ENCODE measurements at places on chromosomes 3 and 15.

DNA sequence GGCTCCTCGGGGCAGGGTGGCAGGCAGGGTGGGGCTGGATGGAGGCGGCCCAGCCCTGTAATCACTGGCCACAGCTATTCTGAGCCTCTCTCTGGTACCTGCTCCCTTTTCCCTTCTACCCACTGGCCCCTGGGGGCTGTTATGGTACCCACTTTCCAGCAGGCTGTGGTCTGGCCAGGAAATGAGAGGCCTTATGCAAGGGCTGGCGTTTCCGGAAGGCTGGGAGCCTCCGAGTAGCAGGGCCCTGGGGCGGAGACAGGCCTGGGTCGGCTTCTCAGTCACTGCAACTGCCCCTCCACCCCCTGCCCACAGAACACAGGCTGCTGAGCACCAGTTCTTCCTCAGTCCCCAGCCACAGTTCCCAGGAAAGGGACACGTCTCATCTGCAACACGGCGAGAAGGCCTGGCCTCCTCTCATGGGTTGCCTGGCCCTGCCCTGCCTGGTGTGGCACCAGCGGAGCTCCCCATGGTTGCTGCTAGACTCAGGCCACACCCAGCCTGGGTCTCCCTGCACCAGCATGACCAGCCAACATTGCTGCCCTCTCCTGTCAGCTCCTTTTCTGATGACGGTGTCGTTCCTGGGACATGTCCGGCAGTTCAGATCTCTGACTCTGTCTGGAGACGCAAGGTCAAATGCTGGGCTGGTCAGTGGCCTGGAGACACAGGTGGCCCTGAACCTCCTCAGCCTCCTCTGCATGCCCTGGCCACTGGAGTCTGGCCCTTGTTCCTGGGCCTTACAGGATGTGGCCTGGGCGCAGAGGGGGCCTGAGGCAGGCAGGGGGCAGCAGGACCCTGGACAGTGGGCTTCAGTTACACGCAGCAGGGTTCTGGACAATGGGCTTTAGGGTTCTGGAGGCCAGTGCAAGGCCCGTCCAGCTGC, 6.5 kb downstream of the CHST13 start:
- DNase-seq, result no peak

- DNase-seq, result peak; percentile 10
These were observed 498.7 kb downstream of the EPHA3 start for GRCh38 chr3:89606151-89606550.

DNA sequence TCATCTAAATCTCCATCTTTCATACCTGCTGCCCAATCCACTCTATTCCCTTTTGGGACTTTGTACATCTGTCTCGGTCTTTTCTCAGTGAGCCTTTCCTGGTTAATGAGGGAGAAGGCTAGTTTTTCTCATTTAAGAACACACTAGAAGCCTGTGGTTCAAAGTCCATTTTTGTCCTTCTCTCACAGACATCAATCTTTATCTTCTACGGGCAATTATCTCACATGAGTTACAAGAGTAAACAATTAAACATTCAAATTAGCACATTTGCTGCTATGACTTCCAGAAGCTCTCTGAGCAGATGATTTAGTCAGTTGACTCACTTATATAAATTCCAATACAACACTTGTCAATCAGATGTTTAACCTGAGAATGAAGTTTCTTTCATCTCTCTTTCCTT, 49.3 kb upstream of the KBTBD8 start:
- no peak for DNase-seq

DNA sequence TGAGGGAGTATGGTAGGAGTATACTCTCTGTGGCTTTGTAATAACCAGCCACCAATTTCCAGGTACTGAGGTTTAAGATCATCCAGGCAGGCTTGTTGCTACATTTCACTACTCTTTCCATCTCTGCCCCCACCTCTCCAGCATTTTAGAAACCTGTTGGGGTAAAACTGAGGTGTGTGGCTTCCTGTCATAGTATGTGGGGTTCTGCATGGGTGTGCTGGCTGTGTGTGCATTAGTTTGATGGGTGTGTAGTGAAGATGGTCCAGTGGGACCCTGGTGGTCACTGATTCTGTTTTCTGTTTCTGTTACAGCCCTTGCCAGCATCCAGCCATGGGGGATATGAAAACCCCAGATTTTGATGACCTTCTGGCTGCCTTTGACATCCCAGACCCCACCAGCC, 34.0 kb downstream of the ZNF592 start:
- DNase-seq, result no peak

- no peak for DNase-seq
These were observed 141.6 kb upstream of the MEF2A start for GRCh38 chr15:99424131-99424571.

GRCh38 chr3:72998466-72998865, 1.9 kb downstream of the PPP4R2 start:
- no peak for DNase-seq

- DNase-seq, result no peak
These were observed 62.7 kb downstream of the EEFSEC start for GRCh38 chr3:128215800-128216495.

DNA sequence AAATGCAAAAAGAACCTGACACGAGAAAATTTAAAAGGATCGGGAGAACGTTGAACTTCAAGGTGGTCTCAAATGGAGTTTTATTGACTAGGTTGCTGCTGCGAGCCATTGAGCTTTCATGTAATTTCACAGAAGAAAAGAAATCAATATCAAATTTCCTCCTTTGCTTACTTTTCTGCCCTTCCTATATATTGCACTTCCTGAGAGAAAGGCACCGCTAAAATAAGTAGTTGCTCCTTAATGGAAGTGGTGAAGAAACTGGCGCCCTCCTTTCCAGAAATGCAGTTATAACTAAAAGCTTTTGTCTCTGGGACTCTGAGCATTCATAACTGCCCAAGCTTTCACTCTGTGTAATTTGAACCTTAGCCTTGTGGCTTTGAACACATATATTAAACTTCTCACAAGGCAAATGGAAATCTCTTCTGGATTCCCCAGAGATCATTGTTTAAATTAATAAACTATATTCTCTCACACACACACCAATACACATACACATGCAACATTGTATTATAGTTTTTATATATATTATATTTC, 13.4 kb downstream of the EID1 start:
- DNase-seq, result no peak

GRCh38 chr3:194329583-194329965, 21.6 kb downstream of the CPN2 start:
- DNase-seq, result no peak

- DNase-seq, result no peak
These were observed 291.8 kb downstream of the GAP43 start for GRCh38 chr3:115915061-115915460.

- DNase-seq, result no peak
These were observed 234.9 kb upstream of the TPM1 start for GRCh38 chr15:62807539-62808130.

- no peak for DNase-seq
These were observed 19.6 kb downstream of the EFCC1 start for GRCh38 chr3:129020691-129021090.

GRCh38 chr3:42608581-42608980, 8.1 kb downstream of the NKTR start:
- peak; percentile 47 for DNase-seq

- DNase-seq, result peak; percentile 98
These were observed 77.3 kb upstream of the MAGI1 start for GRCh38 chr3:66115858-66116654.

GRCh38 chr3:45642731-45643152, 46.5 kb upstream of the SACM1L start:
- peak; percentile 46 for DNase-seq

- no peak for DNase-seq
These were observed 56.0 kb downstream of the RAB11A start for GRCh38 chr15:65925338-65925737.

GRCh38 chr3:144843099-144843498, 871.5 kb downstream of the DIPK2A start:
- DNase-seq, result no peak

- DNase-seq, result no peak
These were observed 35.9 kb upstream of the CTNNB1 start for GRCh38 chr3:41163421-41163820.

DNA sequence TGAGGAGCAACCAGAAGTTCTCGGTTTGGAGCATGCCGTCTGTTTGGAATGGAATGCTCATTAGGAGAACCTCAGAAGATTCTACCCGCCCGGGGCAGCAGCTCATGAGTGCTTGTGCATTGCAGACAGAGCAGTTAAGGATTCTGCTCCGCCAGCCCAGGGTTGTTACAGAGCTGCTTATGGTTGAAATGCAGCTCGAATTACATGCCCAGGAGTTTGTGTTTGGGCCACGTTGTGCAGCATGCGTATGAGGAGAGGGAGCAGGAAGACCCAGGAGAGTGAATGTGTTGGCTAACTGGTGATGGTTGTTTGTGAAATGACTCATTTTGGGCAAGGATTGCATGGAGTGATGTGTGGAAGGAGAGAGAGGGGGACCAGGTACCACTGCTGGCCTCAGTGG, 9.0 kb downstream of the FGD5 start:
- no peak for DNase-seq

- DNase-seq, result peak; percentile 49
These were observed 80.3 kb upstream of the FLNB start for GRCh38 chr3:57927916-57928315.

GRCh38 chr15:26525096-26525495, 247.8 kb downstream of the GABRB3 start:
- no peak for DNase-seq

- no peak for DNase-seq
These were observed 51.0 kb downstream of the DPPA2 start for GRCh38 chr3:109265295-109265694.

DNA sequence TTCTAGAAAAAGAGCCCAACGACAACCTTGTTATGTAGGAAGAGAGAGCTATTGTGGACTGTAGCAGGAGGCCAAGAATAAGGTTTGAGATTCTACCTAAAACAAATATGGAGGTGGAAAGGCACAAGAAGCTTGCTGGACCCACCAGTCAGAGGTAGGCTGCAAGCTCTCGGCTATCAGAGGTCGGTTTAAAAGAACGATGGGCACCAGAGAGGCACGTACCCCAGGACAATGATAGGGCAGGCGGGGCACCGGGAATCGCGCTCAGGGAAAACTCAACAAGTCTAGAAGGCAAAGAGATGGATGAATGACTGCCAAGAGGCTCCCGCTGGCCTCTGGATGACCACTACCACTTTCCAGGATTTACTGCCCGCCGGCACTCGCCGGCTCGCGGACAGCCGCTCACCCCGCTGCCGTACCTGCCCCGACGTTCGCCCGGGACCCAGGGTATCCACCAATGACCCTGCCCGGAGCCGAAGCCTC, 1.1 kb downstream of the HDGFL3 start:
- DNase-seq, result peak; percentile 43

DNA sequence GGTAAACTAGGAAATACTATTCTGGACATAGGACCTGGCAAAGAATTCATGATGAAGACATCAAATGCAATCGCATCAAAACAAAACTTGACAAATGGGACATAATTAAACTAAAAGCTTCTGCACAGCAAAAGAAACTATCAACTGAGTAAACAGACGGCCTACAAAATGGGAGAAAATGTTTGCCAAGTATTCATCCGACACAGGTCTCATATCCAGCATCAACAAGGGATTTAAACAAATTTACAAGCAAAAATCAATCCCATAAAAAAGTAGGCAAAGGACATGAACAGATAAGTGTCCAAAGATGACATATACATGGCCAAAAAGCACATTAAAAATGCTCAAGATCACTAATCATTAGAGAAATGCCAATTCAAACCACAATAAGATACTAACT, 1088.9 kb downstream of the NAALADL2 start:
- no peak for DNase-seq

GRCh38 chr3:172692751-172693338, 18.0 kb downstream of the NCEH1 start:
- no peak for DNase-seq

GRCh38 chr3:70273492-70273891, 38.9 kb downstream of the MDFIC2 start:
- DNase-seq, result peak; percentile 10

- no peak for DNase-seq
These were observed 246.9 kb downstream of the ZIC1 start for GRCh38 chr3:147656023-147656422.

- peak; percentile 60 for DNase-seq
These were observed 3.3 kb downstream of the ANKRD63 start for GRCh38 chr15:40279437-40280141.

DNA sequence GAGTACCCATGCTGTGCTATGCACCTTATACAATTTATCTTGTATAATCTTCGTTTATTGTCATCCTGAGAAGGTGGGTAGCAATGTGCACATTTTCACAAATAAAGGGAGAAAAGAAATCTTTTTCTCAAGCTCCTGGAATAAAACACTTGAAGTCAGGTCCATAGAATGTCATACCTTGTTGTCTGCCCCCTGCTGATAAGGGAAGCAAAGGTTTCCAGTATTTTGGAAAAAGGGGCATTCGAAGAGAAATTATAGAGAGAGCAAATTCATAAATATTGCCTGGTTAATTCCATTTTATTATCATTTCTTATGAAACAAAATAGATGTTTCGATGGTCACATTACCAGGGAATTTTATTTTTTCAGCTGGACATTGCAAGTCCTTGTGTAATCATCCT, 277.8 kb downstream of the RAP2B start:
- DNase-seq, result no peak

DNA sequence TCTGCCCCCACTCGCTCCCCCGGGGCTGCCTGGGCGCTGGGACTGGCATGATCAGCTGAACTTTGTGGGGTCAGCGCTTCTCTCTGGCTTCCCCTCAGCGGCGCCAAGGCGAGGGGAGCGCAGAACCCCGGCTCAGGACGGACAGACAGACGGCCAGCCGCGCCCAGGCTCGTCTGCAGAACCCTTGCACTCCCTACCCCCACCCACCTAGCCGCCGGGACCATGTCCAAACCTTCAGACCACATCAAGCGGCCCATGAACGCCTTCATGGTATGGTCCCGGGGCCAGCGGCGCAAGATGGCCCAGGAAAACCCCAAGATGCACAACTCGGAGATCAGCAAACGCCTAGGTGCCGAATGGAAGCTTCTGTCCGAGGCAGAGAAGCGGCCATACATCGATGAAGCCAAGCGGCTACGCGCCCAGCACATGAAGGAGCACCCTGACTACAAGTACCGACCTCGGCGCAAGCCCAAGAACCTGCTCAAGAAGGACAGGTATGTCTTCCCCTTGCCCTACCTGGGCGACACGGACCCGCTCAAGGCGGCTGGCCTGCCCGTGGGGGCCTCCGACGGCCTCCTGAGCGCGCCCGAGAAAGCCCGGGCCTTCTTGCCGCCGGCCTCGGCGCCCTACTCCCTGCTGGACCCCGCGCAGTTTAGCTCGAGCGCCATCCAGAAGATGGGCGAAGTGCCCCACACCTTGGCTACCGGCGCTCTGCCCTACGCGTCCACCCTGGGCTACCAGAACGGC, 621 bp downstream of the SOX14 start:
- DNase-seq, result no peak

DNA sequence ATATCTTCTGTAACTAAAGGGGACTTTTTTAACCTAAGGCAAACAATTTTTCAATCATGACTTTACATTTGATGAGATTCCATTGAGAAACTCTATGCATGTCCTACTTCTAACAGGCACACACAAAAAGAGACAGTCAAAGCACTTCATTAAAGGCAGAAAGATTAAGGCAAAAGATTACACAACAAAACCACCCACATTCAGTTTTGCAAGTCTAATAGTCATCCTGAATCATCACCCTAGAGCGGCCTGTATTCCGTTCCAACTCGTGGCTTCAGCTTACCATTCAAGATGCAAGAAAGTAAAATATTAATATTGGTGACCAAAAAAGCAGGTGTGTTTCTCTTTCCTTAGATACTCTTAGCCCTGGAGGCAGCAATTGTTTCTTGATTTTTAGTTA, 205.9 kb downstream of the P3H2 start:
- peak; percentile 81 for DNase-seq

- DNase-seq, result peak; percentile 63
These were observed 77.7 kb downstream of the SYNPR start for GRCh38 chr3:63355809-63356208.

Measured in cardiac fibroblast (primary cell).